D721Med (cell line): ENCODE measurements at places on chromosomes 3 and 15.

DNA sequence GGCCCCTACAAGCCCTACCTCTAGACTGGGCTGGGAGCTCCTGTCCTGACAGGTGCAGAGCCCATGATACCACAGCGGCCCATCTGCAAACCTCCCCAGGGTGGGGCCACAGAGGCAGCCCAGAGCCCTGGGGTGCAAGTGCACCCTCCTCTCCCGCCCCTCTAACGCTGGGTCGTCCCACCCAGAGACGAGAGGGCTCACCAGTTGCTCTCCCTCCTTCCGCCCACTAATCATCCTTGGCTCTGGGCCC, 742 bp downstream of the TNK2 start:
- DNase-seq = no peak

- DNase-seq = no peak
Measured at GRCh38 chr3:73052857-73053256, 8.6 kb upstream of the EBLN2 start.

GRCh38 chr3:111904376-111905241, 45.5 kb downstream of the PHLDB2 start:
- DNase-seq = no peak

DNA sequence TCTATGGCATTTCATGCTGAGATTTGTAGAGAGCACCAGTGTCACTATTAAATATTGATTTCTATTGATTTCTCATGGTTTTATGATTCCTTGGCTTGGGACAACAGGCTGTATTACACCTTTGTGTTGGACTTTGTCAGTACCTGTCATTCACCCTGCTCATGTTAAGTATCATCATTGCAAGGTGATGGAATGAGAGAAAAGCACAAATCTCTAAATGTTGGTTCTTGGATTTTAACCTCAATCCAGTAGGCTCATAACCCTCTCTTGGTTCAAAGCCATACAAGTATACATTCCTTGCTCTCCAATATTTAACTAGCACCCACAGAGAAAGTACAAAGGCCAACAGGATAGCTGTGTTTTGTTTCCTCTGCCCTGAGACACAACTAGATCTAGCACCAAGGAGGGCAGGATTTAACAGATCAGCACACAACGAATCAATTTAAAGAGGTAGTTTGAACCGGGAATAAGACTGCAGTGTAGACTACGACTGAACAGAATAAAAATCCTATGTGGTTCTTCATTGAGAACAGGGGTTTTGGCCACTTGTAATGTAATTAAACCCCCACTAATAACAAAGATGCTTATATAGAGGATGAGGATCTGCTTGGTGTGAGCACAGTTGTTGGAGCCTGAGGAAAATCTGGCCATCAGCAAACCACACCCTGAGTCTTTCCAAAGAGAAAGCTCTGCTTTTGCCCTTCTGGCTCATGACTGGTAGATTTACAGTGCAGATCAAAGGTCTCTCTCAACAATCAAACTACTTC, 78.0 kb upstream of the TNFSF10 start:
- no peak for DNase-seq
